Foreskin keratinocyte (primary cell): ENCODE measurements at places on chromosomes 1 and 21. TPM values are rescaled to one million over a fixed set of nuclear protein-coding genes. Genes with fewer than 3 reads are reported as not detected.

GRCh38 chr1:189131576-189131975 lies 1346.1 kb downstream of the BRINP3 start:
- no peak for DNase-seq

DNA sequence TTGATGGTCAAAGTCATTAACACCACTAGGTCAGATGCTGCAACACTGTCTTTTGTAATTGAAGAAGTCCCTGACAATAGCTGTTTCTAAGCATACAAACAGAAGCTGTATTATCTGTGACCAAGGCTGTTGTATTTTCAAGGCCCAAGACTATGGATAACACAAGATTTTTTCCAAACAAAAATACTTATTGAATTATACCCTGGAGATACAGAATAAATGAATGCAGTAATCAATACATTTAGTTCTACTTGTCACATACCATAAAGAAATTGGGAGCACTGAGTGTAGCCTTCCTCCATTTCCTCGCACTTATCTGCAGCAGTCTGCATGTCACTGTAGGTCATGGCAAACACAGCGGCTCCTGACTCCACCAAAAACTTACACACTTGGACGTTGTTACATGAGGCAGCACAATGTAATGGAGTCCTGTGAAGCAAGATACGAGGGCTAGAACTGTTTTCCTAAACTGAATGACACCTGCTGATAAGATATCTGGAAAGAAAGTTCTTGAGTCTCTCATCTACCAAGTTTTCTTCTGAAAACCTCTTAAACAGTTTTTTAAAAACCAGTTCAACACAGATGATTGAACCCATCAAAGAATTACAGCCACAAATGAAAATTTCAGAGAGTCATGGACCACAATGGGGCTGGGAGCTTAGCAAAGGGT lies 56.9 kb downstream of the TP53BP2 start:
- no peak for DNase-seq

DNA sequence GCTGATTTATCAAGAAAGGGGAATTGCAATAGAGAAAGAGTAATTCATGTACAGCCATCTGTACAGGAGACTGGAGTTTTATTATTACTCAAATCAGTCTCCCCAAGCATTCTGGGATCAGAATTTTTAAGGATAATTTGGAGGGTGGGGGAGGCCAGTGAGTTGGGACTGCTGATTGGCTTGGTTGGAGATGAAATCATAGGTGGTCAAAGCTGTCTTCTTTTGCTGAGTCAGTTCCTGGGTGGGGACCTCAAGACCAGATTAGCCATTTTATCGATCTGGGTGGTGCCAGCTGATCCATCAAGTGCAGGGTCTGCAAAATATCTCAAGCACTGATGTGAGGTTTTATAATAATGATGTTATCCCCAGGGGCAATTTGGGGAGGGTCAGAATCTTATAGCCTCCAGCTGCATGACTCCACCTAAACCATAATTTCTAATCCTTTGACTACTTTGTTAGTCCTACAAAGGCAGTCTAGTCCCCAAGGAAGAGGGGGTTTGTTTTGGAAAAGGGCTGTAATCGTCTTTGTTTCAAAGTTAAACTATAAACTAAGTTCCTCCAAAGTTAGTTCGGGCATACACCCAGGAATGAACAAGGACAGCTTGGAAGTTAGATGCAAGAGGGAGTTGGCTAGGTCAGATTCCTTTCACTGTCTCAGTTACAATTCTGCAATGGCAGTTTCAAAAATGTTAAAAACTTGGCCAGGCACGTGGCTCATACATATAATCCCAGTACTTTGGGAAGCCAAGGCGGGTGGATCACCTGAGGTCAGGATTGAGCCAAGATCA lies 16.9 kb upstream of the RAB3B start:
- DNase-seq = no peak

- no peak for DNase-seq
Observed at GRCh38 chr1:205567716-205568115, 63.2 kb downstream of the CDK18 start.

The RUNX3 gene
- 0.10 TPM in 1 of 2 replicates, not detected in the other for total RNA-seq

The CELA3B gene
- not detected in 2 replicates for total RNA-seq

The PPIAL4G gene
- total RNA-seq = not detected in 2 replicates

The HSD3B1 gene
- total RNA-seq = 0.07 TPM in 1 of 2 replicates, not detected in the other

The NTMT2 gene
- total RNA-seq = not detected in 2 replicates
